ENCODE measurements at places on chromosomes 5 and 9.

GRCh38 chr5:13957032-13957645 lies 12.7 kb upstream of the DNAH5 start:
- DNase-seq = no peak

- no peak for DNase-seq
These were observed 26.5 kb upstream of the PCSK1 start for GRCh38 chr5:96459313-96460121.

DNA sequence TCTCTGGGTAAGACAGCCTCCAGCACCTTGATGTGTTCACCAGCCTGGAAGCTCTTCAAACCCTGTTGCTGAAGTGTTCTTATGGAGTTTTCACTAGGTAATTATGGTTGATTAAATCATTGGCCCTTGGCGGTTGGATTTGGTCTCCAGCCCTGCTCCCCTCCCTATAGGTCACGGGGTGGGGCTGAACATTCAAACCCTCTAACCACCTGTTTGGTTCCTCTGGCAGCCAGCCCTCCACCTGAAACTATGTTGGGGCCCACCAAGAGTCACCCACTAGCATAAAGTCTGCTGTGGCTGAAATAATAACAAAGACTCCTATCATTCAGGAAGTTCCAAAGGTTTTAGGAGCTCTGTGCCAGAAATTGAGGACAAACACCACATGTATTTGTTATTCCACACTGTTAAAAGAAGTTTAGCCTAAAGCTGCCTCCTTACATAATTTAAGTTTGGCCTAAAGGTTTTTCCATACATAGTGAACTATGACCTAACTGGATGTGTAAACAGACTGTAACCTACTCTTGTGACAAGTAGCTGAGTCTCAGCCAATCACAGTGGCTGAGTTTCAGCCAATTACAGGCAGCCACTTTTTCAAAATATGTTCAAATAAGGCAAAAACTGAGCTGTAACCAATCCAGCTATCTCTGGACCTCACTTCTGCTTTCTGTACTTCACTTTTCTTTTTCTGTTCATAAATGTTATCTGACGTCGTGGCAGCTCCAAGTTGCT lies 34.8 kb downstream of the TMEM252 start:
- no peak for DNase-seq

DNA sequence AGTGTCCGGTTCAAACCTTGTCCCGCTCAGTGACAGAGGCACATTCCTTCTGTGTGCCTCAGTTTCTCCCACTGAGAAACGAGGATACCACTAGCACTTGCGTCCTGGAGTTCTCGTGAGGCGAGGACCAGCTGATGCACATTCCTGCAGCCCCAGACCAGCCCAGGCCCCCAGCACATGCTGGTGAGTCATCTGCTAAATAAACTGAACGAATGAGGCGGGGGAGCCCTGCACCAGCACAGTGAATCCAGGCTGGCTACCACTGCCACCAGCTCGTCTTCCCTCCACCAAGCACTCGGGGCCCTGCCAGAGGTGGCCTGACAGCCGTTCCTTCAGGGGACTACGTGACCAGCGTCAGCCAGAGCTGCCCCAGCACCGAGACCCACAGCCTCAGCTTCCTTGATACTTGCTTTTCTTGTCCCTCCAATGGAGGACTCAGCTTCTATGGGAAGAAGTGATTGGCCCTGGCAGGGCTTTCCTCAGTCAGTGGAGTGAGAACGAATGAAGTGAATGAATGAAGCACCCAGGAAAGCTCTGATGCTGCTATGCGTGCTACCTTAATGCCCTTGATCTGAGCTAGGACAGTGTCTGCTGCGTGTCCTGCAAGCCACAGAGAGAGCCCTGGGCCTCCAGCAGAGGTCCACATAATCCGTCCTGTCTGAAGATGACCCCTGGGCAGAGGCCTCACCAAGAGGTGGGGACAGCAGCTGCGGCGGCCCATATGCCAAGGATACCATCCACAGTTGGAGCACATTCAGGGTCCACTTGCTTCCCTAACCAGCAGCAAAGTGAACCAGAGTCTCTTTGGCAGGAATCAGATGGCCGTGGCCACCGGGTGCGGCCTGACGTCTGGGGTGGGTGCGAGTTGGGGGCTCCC lies 13.5 kb upstream of the BARX1 start:
- DNase-seq = no peak

DNA sequence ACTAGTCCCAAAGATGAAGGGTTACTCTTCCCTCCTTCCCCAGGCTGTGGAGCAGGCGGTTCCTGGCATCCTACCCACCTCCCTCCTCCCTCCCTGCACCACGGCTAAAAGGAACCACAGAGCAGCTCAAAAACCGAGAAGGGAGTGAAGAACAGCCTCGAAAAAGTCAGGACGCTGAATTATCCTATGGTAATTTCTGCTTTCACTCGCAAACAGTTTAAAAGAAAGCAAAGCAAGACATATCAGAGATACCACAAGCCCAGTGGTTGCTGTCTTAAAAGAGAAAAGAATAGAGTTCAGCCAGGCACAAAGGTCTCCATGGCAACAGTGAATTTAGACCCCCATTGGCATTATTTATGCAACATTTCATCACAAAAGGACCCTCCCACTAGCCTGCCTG lies 315.4 kb downstream of the CTNND2 start:
- DNase-seq = no peak

GRCh38 chr5:44331471-44332050 lies 57.7 kb downstream of the FGF10 start:
- no peak for DNase-seq

DNA sequence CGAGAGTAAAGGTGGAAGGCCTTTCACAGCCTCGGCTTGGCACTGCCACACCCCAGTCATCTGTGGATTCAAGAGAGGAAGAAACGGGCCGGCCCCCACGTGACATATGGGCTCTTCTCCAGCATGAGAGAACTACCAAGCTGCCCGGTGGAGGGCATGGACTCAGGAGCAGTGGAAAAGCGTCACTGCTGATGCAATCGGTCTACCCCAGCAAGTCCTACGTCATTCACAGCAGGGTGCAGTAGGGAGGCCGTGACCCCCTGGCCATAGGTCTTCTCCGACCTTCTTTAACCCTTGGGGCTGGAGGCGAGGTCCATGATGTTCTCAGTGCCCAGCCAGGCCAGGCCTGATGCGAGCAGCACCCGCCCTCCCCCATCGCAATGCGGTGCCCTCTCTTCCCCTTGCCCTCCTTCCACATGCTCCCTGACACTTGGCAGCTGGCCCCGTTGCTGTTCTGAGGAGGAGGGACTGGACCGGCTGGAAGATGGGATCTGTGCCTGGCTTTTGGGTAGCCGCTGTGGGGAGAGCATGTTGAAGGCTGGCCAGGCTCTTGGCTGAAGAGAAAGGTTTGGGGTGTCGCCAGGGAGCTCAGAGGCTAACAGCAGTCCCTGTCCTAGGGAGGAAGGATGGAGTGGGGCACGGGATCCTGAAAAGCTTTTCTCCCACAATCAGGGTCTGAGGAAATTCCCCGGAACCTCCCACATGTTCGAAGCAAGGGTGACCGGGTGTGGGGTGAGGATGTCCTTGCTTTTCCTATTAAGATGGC lies 89.8 kb downstream of the LIFR start:
- no peak for DNase-seq

- DNase-seq = no peak
These were observed 225.9 kb downstream of the SGCD start for GRCh38 chr5:156552855-156553358.

DNA sequence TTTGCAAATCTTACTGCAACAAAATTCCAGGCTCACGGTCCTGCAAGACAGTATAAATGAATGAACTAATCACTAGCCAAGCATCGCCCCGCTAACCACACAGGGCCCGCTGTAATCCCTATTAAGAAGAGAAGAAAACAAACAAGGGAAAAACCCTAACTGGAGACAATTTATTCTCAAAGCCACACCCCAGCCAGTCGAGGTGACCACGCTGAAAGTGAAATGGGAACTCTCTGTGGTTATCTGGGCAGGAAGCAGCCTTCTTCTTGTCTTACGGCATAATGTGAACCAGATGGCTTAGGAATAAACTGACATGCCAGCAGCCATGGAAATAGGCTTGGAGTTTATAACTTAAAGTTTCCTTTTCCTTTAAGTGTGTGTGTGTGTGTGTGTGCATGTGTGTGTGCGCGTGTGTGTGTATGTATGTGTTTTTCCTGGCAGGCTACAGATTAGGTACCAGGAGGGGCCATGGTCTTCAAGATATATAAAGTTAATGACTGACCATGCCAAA lies 120.2 kb downstream of the SEMA6A start:
- peak; percentile 50 for DNase-seq

GRCh38 chr5:151258816-151259215 lies 5.8 kb downstream of the GM2A start:
- no peak for DNase-seq

- no peak for DNase-seq
These were observed 12.4 kb downstream of the NFIL3 start for GRCh38 chr9:91411096-91411771.

- DNase-seq = no peak
These were observed 21.0 kb upstream of the GSN start for GRCh38 chr9:121246821-121247561.

DNA sequence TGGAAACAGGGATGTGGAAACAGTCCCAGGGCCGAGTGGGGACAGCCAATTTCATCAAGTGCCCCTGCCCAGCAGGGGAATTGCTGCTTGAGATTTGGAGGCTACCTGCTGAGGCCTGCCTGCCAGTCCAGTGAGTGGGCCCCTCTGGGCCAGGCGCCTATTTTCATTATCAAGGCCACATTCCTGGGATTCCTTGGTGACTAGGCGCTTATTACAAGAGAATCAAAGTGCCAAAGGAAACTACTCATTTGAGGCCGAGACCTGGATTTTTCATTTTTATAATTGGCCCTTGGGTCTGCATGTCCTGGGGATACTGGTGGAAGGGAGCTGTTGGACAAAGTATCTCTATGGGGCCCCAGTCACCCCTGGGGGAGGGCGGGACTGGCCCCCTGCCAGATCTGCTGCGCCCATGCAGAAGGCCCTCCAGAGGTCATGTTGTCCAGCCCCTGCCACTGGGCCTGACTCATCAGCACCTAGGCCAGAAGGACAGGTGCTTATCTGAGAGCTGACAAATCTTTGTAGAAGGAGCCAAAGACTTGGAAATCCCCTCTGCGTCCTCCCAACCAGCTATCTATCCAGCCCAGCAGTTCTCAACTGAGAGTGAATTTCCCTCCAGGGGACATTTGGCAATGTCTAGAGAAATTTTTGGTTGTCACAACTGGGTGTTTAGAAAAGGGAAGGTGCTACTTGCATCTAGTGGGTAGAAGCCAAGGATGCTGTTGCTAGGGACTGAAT lies 45.6 kb downstream of the FOXI1 start:
- DNase-seq = no peak

DNA sequence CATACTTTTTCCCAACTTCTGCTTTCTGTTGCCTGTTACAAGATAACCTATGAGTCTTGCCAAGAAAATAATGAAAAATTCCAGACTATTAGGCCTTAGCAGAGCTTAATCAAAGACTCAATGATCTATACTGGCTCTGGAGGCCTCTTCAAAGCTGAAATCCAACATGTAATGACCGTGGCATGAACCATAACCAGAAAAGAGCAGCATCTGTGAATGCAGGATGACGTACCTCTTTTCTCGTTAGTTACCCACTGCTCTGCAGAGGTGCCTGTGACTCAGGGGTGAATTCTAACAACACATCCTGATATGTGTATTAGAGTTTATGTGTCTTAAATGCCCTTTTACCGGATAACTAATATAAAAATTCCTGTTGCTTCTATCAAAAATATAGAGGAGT lies 645.4 kb downstream of the PRELID2 start:
- DNase-seq = no peak

DNA sequence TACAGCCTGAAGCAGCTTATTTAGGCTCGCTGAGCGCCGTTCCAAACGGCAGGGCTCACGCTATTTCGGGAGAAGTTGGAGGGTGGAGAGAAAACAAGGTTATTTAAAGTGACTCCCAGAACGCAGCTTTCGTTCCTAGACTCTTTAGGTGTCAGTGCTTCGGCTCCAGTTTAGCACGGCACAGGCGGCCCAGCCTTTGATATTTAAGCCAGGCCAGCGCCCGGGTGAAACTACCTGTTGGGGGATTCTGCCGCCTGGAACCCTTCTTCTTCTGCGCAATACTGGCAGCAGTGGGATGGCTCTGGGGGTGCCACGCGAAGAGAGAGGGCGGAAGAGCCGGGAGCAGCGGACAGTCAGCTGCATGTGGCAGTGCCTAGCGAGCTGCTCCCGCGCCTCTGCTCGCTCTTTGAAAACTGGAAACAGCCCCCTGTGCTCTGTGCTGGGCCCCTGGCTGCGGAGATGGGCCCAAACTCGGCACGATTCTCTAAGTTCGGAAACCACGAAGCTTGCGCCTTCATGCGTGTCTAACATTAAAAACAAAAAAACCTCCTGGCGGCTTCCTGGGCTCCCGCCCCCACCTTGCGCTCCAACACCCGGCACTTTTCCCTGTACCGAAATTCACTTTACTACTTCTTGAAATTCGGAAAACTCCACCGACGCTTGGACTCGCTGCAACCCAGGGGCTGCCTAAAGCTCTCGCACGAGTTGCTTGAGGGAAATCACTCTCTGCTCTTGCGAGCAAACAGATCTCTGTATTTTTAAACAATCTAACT lies 34.6 kb upstream of the NFIB start:
- DNase-seq = no peak

- DNase-seq = no peak
These were observed 9.5 kb downstream of the CYFIP2 start for GRCh38 chr5:157275403-157275802.

DNA sequence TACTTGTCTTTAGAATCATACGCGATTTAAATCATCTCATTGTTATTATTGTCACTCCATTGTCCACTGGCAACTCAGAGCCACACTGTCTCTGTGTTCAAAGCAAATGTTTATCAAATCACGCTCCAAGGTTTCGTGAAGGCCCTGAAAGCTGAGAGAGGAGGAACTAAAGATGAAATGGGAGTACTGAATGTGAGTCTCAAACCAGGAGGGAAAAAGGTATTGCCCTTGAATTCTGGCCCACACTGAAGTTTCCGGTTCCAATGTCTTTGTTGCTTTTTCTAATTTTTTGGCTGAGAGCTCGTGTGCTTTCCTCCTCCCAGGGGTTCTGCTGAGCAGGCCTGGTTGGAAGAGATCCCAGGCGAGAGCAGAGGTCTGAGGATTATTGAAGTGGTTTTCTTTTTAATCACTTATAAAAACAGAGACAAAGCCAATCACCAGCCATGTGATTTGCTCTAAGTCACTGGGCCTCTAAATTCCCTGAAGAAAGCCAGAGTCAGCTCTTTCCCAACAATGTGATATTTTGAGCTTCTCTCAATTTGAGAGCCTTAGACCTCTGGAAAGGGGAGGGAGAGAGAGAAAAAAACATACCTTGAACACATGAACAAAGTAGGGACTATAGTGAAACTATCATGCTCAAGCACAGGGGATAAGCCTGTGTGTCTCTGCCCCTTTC lies 420.8 kb upstream of the GRAMD2B start:
- DNase-seq = no peak

GRCh38 chr5:123454259-123454911 lies 31.2 kb upstream of the CEP120 start:
- no peak for DNase-seq

- peak; percentile 92 for DNase-seq
These were observed 613 bp downstream of the ZBTB5 start for GRCh38 chr9:37464426-37465248.

- DNase-seq = no peak
These were observed 85.1 kb upstream of the IL12B start for GRCh38 chr5:159415301-159415937.

GRCh38 chr5:101425339-101425859 lies 522.3 kb upstream of the ST8SIA4 start:
- DNase-seq = no peak

- no peak for DNase-seq
These were observed 14.8 kb upstream of the PSMD5 start for GRCh38 chr9:120857481-120857880.

GRCh38 chr5:79346420-79346824 lies 110.5 kb downstream of the JMY start:
- DNase-seq = no peak
